Cardiac muscle cell (in vitro differentiated cells and primary cell): ENCODE measurements at places on chromosomes 13 and 19. TPM values are rescaled to one million over a fixed set of nuclear protein-coding genes. Genes with fewer than 3 reads are reported as not detected.

TSKS gene
- total RNA-seq, result 0.09 TPM in 1 of 2 replicates, not detected in the other

PROZ gene
- total RNA-seq, result not detected in 2 replicates

ZNF606 gene
- total RNA-seq, result 50.5 and 87.4 TPM in 2 replicates

CPAMD8 gene
- 31.8 and 53.4 TPM in 2 replicates for total RNA-seq

PSG11 gene
- not detected in 2 replicates for total RNA-seq

GRCh38 chr13:102825921-102826706, 19.7 kb upstream of the ERCC5 start:
- H3K36me3 ChIP-seq, result peaks cover 28% of the 10 kb centered on the region
- no peaks in the 10 kb centered on the region for H3K27me3 ChIP-seq
- no peak overlapping the region for H3K4me3 ChIP-seq

DNA sequence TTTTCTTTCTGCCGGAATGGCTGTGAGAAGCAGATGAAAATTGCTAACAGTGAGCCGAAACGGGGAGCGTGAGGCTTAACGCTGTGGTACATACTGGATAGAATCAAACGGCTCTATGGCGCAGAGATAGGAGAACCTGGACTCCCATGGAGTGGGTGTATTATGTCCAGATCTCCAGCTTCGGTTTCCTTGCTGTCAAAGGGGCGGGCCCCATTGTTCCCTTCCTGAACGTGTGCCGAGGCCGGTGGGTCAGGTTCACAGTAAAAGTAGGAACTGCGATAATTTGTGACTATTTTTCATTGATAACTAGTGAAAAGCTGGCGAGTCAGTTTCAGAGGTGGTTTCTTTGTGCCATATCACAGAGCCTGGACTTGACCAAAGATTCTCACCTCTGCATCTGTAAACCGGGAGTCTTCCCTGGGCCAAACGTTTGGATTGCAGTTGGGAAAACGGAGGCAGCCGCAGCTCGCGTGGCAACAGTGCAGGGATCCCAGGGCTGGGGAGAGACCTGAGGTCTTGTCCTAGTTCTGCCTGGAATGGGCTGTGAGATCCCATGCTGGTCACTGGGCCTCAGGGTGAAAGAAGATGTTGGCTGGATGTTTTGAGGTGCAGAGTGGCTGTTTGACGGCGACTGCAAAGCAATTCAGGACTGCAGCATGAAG, 752 bp downstream of the RPL18A start:
- H3K4me3 ChIP-seq, result peak overlapping the region; percentile 95
- H3K4me1 ChIP-seq, result peaks cover 6% of the 10 kb centered on the region
- DNase-seq, result no peak
- H3K27ac ChIP-seq, result peak overlapping the region; percentile 20
- peaks cover 26% of the 10 kb centered on the region for H3K36me3 ChIP-seq

DNA sequence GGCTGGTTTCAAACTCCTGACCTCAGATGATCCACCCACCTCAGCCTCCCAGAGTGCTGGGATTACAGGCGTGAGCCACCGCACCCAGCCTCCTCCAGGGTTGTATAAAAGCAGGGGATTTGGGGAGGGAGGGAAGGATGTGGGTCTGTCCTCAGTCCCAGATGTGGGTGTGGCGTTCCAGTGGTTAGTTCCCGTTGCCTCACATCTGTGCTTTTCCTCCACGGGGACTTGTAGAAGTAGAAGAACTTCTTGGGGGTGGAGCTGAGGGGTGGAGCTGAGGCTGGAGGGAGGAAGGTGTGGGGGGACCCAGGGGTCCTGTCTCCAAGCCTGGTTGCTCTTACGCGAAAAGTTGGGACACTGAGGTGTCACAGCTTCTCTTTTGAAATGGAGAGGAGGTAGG, 514 bp upstream of the MCEMP1 start:
- H3K4me3 ChIP-seq, result no peak overlapping the region
- H3K27me3 ChIP-seq, result peaks cover 33% of the 10 kb centered on the region
- H3K36me3 ChIP-seq, result no peaks in the 10 kb centered on the region
- H3K27ac ChIP-seq, result no peak overlapping the region

DNA sequence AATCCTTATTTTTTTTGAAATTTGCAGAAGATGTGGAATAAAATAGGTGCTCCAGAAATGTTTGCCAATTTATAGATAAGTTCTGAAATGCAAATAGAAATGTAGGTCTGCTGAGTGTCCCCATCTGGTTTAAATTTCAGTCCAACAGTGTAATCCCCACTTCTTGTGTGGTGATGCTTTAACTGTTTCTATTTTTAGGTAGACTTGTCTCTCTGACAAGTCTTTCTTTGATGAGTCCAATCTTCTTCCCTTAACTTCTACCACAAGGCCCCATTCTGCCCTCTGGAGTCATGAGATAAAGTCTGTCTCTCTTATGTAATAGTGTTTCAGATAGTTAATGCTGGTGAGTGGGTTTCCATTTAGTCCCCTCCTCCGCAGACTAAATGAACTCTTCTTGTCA, 390.4 kb downstream of the RFC3 start:
- H3K36me3 ChIP-seq, result no peaks in the 10 kb centered on the region
- no peak overlapping the region for H3K4me3 ChIP-seq
- no peaks in the 10 kb centered on the region for H3K27me3 ChIP-seq
- peaks cover 6% of the 10 kb centered on the region for H3K4me1 ChIP-seq
- peak overlapping the region; percentile 56 for H3K27ac ChIP-seq

GRCh38 chr19:341386-342127, 3.0 kb downstream of the MIER2 start:
- H3K27me3 ChIP-seq, result no peaks in the 10 kb centered on the region
- no peaks in the 10 kb centered on the region for H3K36me3 ChIP-seq
- peak overlapping the region; percentile 19 for H3K27ac ChIP-seq
- no peak for DNase-seq

DNA sequence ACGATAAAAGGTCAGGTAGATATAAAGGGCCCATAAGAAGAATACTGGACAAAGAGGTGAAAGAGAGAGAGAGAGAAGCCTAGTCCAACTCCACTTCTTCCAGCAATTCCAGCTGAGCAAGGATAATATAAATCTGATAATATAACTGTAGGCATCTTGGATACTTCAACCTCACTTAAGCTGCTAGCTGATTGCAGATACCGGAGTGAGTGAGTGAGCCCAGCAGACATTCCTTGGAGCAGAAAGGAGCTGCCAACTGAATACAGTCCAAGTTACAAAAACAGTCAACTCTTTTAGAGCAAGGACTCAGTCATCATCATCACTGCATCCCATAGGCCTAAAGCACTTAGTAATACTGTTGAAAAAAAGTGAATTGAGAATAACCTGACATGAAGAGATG, 387.6 kb downstream of the SLITRK6 start:
- H3K4me3 ChIP-seq, result no peak overlapping the region
- H3K4me1 ChIP-seq, result no peaks in the 10 kb centered on the region
- DNase-seq, result no peak
- H3K36me3 ChIP-seq, result no peaks in the 10 kb centered on the region
- H3K27me3 ChIP-seq, result no peaks in the 10 kb centered on the region
- H3K27ac ChIP-seq, result no peak overlapping the region

GRCh38 chr19:18264971-18265540, 9.2 kb downstream of the IQCN start:
- no peaks in the 10 kb centered on the region for H3K4me1 ChIP-seq
- H3K27ac ChIP-seq, result no peak overlapping the region
- DNase-seq, result no peak
- no peaks in the 10 kb centered on the region for H3K27me3 ChIP-seq
- no peak overlapping the region for H3K4me3 ChIP-seq
- no peaks in the 10 kb centered on the region for H3K36me3 ChIP-seq

DNA sequence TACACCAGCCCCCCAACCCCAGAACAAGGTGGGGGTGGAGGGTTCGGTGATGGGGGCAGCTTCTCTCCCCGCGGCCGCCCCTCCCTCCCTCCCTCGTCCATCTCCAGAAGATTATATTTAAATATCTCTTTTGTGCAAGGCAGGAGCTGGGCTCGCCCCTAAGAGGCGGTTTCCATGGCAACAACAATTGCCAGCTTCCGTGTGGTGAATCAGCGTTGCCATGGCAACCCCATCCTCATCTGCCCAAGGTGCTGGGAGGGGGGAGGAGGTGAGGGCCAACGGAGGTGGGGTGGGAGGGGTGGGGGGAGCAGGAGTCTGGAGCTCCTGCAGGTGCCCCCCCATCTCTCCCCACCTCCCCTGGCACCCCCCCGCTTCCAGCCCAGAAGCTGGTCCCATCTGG, 46.4 kb downstream of the CELF5 start:
- peak; percentile 23 for DNase-seq
- peaks cover 39% of the 10 kb centered on the region for H3K27me3 ChIP-seq
- no peak overlapping the region for H3K27ac ChIP-seq
- no peaks in the 10 kb centered on the region for H3K36me3 ChIP-seq
- H3K4me1 ChIP-seq, result no peaks in the 10 kb centered on the region

DNA sequence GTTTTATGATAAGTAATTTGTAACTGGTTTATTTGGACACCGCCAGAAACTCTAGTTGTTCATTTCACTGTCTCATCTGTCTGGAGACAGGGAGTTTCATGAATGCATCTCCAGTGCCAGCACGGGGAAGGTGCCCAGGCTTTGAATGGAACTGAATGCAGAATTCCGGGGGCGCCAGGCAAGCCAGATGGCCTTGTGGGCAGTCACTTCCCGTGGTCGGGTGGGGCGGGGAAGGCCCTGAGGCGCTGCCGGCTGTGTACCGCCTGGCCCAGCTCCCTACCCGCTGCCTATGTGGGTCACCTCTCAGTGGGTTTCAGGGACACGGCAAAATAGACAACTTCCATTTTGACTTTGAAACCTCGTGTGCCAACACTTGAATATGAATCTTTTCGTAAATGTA, 28.8 kb upstream of the MCF2L start:
- H3K27me3 ChIP-seq, result no peaks in the 10 kb centered on the region
- H3K4me1 ChIP-seq, result no peaks in the 10 kb centered on the region
- no peak overlapping the region for H3K4me3 ChIP-seq
- H3K27ac ChIP-seq, result no peak overlapping the region

DNA sequence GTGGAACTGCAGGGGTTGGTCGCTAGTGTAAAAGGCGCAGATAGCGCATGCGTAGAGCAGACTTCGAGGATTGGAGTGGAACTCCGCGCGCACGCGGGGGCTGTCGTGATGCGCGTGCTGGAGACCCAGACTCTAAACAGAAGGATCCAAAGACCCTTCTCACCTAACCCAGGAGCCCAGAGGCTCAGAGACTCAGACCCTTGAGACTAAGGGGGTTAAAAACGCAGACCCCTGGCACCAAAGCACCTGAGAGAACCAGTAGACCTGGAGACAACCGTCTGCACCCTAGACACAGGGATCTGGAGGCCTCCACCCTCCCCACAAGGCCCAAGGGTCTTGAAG, 567 bp upstream of the CTU1 start:
- no peak overlapping the region for H3K27ac ChIP-seq
- no peak for DNase-seq
- no peaks in the 10 kb centered on the region for H3K27me3 ChIP-seq
- H3K4me3 ChIP-seq, result peak overlapping the region; percentile 68
- H3K4me1 ChIP-seq, result no peaks in the 10 kb centered on the region

GRCh38 chr19:35438527-35438926, 9.5 kb upstream of the FFAR2 start:
- H3K4me3 ChIP-seq, result no peak overlapping the region
- H3K27me3 ChIP-seq, result no peaks in the 10 kb centered on the region
- no peak overlapping the region for H3K27ac ChIP-seq
- peaks cover 14% of the 10 kb centered on the region for H3K4me1 ChIP-seq
- peak; percentile 33 for DNase-seq
- H3K36me3 ChIP-seq, result no peaks in the 10 kb centered on the region
